AG10803 (cell line): ENCODE measurements at places on chromosomes 5 and 9.

- peak; percentile 35 for DNase-seq
Measured at GRCh38 chr5:175195698-175196656, 248.0 kb downstream of the DRD1 start.

- DNase-seq: no peak
Measured at GRCh38 chr9:13627071-13627470, 347.6 kb upstream of the MPDZ start.

- no peak for DNase-seq
Measured at GRCh38 chr5:131534974-131535373, 100.1 kb downstream of the RAPGEF6 start.

DNA sequence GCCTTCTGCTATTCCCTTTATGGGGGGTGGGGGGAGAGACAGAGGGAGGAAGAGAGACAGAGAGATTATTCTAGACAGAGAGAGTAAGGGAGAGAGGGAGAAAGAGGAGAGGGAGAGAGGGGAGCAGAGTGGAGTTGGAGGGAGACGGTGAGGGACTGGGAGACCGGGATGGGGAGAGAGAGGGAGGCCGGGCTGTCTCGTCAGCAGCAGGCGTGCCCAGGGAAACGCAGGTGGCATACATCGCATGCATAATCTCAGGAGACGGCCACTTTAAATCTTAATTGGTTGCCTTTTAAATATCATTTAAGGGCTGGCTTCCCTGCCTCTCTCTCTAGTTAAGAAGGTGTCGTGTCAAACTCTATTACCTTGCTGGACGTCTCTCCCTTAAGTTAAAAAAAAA, 8.4 kb downstream of the IRX4 start:
- no peak for DNase-seq

GRCh38 chr5:177981296-177982071, 14.6 kb downstream of the PROP1 start:
- DNase-seq: no peak

- DNase-seq: no peak
Measured at GRCh38 chr9:109641372-109641659, 138.7 kb upstream of the PALM2AKAP2 start.

GRCh38 chr9:136103651-136104487, 8.8 kb upstream of the NACC2 start:
- no peak for DNase-seq

- DNase-seq: no peak
Measured at GRCh38 chr5:82290908-82291307, 12.8 kb upstream of the RPS23 start.

DNA sequence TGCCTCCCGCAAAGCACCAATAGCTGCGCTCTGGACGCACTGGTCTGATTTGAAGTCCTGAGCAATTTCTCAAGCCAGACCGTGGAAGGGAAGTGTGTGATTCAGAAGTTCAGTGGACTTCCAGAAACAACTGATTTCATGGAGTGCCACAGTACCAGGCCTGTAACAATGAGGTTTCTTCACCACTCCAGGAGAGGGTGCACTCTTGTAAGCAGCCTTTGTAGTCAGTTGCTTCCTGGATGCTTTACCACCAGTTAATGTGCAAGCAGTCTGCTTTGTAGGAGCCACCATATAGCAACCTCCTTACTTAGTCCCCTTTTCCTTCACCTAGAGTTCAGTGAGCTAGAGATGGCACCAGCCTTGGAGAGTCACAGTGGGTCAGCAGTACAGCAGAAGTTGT, 12.3 kb downstream of the CAAP1 start:
- DNase-seq: no peak

DNA sequence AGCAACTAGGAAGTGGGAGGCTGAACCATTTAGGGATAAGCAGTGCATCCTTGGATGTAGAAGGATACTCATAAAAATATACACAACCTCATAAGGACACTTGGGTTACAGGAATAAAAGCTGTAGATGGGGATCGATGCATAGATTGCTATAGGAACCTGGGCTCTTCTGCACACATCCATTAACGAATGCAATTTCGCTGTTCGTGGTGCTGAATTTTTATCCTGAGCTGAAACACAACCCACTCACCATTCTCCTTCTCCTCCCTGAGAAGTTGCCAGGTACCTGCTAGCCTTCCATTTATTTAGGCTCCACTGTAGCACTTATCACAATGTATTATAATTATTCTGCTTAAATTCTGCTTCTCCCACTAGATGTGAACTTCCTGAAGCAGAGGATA, 320.6 kb upstream of the BRINP1 start:
- no peak for DNase-seq

DNA sequence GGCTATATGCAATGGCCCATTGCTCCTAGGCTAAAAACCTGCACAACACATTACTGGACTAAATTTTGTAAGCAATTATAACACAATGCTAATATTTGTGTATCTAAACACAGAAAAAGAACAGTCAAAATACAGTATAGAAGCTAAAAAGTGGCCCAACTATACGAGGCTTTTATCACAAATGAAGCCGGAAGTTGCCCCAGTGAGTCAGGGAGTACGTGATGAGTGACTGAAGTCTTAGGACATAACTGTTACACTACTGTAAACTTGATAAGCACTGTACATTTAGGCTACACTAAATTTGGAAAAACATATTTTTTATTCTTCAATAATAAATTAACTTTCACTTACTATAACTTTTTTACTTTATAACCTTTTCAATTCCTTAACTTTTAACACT, 105.2 kb upstream of the PRR16 start:
- no peak for DNase-seq

- DNase-seq: no peak
Measured at GRCh38 chr5:67620424-67621397, 424.1 kb upstream of the CD180 start.

DNA sequence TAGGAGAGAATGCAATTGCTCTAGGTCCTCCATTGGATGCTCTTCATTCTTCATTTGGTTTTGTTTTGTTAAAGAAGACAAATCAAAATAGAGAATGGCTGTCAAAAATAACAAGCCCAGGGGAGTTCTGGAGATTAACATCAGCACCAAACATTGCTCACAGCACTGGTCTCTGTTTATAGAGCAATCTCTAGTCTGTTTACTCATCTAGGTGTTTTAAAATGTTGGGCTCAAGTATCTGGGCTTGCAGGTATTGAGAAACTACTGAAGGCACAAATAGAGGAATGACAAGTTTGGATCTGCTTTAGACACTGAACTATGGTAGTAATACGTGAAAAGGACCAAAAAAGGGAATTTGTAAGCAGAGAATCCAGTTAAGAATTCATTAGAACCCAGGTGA, 77.0 kb upstream of the TMC1 start:
- DNase-seq: no peak

GRCh38 chr5:124260921-124261515, 485.4 kb downstream of the ZNF608 start:
- DNase-seq: no peak

DNA sequence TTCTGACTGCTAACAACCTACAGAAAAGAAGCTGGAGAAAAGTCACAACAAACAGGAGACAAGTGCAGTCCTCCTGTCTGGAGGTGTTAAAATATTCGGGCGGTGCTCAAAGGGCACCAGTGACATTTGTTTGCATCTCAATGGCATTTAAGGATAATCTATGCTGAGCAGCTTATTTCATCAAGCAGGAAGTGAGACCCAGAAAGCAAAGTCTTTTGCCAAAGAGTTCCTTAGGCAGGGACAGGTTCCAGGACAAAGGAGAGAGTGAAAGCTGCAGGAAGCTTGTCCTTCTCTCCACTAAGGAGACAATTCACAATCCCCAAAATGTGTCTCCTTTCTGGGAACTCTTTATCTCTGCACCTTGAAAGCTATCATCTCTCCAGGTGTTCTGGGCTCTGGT, 38.7 kb upstream of the CDK20 start:
- no peak for DNase-seq

DNA sequence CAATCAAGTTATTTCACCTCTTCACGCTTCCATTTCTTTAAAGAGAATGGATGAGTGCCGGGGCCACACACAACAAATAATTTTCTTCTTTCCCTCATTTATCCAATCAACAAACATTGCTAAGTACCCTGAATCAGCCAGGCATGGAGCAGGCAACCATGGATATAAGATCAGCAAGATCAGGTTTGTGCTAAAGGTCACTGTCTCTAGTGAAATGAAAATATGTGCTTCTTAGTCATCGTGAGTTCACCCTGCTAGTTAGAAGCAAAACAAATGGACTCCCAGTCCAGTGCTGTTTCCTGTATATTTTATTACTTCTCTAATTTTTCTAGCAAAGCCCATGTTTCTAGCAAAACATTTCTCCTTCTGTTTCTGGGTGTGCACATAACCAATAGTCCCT, 629.2 kb downstream of the BNC2 start:
- peak; percentile 53 for DNase-seq

DNA sequence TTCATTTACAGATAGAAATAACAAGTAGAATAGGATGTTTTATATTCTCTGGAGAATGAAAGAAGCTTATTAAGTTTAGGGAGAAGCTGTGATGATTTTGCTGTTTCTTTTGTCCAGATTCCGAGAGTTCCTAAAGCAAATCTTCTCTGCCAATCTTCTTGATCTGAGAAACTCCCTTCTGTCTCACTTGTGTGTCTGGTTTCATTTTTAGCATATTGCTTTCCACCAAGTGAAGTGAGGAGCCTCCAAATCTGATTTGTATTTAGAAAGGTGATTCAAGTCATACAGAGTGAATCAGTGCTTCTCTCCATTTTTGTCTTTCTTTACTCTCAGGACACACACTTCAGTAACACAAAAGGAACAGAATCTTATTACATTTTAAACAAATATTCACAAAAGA, 48.4 kb downstream of the STX17 start:
- DNase-seq: no peak

DNA sequence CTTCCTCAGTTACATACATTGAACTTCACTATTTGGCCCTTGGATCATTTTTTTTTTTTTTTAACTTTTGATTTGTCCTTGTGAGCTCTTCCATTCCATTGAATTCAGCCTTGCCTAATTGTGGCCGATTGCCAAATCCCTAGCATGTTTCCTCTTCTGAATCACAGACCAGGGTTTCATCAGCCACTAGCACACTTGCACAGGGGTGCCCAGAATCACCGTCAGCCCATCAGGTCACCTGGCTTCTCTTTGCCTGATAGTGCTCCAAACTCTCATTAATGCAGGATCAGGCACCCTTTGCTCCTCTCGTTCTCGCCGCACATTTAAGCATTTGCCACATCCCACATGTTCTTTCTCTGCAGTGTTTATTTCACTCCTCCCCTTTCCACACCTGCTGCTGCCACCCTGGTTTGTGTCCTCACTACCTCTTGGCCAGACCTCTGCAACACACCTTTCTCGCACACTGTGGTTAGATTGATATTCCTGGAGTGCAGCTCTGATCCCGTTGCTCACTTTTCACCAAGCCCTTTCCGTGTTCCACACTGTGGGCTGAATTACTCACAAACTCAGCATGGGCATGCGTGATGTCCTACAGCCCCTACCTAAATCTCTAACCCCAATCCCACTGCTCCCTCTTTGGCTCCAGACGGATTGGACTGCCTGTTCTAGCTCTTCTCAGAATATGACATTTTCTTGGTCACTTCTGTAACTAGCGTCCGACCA, 9.8 kb downstream of the PIK3R1 start:
- DNase-seq: peak; percentile 94

GRCh38 chr9:135789838-135790291, 87.9 kb downstream of the KCNT1 start:
- no peak for DNase-seq

GRCh38 chr5:39138892-39139291, 64.7 kb upstream of the RICTOR start:
- peak; percentile 59 for DNase-seq

DNA sequence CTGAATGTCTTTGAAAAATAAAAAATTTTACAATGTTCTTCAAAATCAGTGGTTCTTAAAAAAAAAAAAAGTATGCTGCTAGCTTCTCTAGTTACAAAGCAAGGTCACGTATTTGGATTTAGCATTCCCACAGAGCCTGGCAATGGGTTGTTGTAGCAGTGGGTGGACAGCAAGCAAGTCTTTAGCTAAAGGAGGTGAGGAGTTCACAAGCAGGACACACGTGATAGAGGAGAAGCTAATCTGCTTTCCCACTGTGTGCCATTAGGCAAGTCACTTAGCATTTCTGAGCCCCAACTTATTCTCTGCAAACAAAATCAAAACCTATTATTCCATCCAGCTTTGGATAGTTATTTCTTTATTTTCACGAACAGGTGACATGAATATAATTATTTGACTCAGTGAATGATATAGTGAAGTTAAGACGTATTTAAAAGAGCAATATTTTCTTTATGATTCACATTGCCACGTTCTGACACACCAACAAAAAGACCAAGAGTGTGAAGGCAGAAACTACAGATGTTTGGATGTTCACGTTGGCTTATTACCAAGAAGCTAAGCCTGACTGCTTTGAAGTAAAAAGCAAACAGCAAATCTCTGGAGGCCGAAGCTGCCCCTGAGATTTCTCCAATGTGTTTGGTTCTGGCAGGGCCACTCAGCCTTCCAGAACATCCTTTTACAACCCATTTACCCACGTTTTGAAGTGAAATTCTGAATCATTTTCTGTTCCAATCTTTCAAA, 612.1 kb upstream of the CDH6 start:
- no peak for DNase-seq

GRCh38 chr9:85487872-85488271, 253.9 kb downstream of the AGTPBP1 start:
- no peak for DNase-seq

GRCh38 chr9:72203205-72203803, 54.1 kb downstream of the GDA start:
- DNase-seq: peak; percentile 23

GRCh38 chr5:140982083-140982716, 15.9 kb downstream of the PCDHAC2 start:
- DNase-seq: no peak

GRCh38 chr5:122392224-122392623, 80.2 kb downstream of the SNCAIP start:
- no peak for DNase-seq

DNA sequence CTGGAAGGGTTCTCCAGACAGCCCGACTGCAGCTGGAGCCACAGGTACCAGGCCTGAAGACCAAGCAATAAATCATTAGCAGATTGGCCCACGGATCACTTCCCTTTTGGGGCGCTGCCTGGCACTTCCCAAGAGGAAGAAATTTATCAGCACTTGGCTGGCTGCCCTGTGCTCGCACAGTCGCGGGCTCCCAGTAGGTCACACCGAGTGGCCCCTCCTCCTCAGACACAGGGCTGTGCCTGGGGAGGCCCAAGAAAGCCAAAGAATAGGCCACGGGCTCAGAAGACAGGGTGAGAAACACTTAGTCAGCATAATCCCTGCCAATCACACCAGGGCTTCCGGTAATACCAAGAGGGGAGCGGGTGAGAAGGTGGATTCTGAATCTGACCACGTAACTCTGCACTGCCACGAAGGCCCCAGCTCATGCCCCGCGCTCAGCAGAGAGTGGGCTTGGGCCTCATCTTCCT, 115.7 kb upstream of the MSX2 start:
- DNase-seq: no peak

GRCh38 chr9:107020040-107020530, 157.1 kb downstream of the ZNF462 start:
- peak; percentile 96 for DNase-seq

GRCh38 chr9:126233175-126233574, 93.5 kb upstream of the MVB12B start:
- no peak for DNase-seq
